Left lung (tissue), 14 donors: ENCODE measurements at places on chromosomes 6 and 20. TPM values are rescaled to one million over a fixed set of nuclear protein-coding genes. Genes with fewer than 3 reads are reported as not detected.

DXO gene
- 25.3 TPM for polyA plus RNA-seq

HLA-DOB gene
- polyA plus RNA-seq = 0.60 TPM

IL17A gene
- not detected for polyA plus RNA-seq

GSTA3 gene
- 1.0 TPM for polyA plus RNA-seq

SMLR1 gene
- 0.21 TPM for polyA plus RNA-seq

NCOA6 gene
- 44.2 TPM for polyA plus RNA-seq

OTOR gene
- not detected for polyA plus RNA-seq

MEI4 gene
- polyA plus RNA-seq = 0.10 TPM

RANBP9 gene
- polyA plus RNA-seq = 48.0 TPM

TFAP2D gene
- polyA plus RNA-seq = not detected

CFB gene
- polyA plus RNA-seq = 2.7 TPM

- DNase-seq = no peak
Measured at GRCh38 chr6:68012822-68013221, 622.3 kb upstream of the ADGRB3 start.

- DNase-seq = no peak
Measured at GRCh38 chr20:51695574-51696303, 72.5 kb downstream of the ATP9A start.

GRCh38 chr6:145809785-145810184 lies 4.8 kb downstream of the FBXO30 start:
- DNase-seq = no peak

DNA sequence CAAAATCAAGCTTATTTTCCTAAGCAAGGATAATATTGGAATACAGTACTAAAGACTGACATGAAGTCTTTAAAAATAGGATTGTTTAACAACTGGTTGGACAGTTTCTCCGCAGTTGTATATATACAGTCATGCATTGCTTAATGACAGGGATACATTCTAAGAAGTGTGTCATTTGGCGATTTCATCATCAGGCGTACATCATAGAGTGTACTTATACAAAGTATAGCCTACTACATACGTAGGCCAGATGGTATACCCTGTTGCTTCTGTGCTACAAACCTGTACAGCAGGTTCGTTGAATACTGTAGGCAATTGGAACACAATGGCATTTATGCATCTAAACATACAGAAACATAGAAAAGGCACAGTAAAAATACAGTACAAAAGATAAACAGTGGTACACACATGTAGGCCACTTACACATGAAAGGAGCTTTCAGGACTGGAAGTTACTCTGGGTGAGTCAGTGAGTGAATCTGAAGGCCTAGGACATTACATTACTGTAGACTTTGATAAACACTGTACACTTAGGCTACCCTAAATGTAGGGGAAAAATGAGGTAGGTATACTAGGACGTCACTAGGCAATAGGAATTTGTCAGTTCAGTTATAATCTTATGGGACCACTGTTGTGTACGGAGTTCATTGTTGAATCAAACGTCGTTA lies 20.1 kb downstream of the HECA start:
- no peak for DNase-seq

DNA sequence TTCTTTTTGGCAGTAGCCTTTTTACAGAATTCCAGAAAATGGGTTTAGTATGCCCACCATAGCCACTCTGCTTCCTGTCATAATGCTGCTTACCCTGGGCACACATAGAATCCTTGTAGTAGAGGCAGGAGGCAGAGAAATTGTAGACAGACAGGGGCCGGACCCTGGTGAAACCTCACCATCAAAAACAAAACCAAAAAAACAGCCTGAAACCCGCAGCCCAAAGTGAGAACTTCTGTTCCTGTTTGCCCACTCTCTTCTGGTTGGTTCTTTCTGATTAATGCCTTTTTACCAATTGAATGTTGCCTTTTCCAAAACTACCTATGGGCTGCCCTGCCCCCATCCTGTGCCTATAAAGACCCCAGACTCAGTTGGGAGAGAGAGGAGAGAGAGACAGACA lies 188.2 kb downstream of the CDKAL1 start:
- no peak for DNase-seq

GRCh38 chr6:33211136-33211535 lies 2.8 kb downstream of the RING1 start:
- DNase-seq = no peak

GRCh38 chr6:85403331-85404015 lies 46.4 kb upstream of the NT5E start:
- no peak for DNase-seq

DNA sequence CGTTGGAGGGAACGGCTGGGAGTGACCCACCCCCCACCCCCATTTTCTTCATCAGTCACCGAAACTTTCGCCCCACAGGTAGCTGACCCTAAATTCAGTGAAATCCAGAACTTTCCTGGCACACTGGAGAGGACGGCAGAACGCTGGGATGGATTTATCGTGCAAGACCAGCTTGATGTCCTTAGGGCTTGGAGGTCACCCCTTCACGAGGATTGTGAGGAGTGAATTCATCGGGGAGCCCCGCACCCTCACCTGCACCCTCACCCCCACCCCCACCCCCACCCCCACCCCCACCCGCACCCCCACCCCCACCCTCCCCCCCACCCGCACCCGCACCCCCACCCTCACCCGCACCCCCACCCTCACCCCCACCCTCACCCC lies 13.3 kb upstream of the TCFL5 start:
- DNase-seq = no peak

DNA sequence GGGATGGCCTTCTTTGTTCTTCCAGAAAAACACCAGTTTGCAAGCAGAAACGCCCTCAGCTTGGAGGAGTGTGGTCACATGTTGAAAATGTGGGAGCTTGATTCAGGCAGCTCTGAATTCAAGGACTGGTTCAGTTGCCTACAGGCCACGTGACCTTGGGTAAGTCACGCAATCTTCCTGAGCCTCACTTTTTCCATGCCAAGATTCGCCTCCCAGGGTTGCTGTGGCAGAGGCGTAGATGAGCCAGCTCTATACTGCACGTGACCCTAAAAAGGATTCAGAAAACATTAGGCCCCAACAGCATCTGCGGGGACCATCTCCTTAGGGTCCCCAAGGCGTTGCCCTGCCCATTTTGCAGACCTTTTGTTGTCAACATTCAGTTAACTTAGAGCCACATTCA lies 112.0 kb upstream of the SNX9 start:
- DNase-seq = no peak

GRCh38 chr20:46704714-46705377 lies 4.6 kb upstream of the SLC2A10 start:
- no peak for DNase-seq

GRCh38 chr6:54786154-54786553 lies 60.4 kb upstream of the FAM83B start:
- DNase-seq = no peak

DNA sequence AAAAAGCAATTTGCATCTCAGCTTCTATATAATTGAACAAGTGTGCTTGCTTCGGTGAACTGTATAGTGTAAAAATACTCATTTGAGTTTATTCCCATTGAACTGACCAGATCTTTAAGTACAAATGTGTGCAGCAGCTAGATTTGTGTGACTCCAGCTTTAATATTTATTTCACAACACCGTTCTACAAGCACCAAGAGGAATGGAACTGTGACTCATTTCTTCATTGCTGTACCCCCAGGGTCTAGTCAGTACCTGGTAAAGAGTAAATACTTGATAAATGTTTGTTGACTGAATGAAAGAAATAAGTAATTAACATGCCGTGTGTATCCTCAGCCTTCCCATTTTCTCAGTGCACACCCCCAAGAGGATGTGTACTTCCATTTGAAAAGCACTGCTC lies 464.8 kb downstream of the CBLN4 start:
- DNase-seq = no peak

GRCh38 chr6:7579851-7580250 lies 10.1 kb upstream of the SNRNP48 start:
- no peak for DNase-seq

- no peak for DNase-seq
Measured at GRCh38 chr20:59446376-59446775, 146.0 kb downstream of the EDN3 start.

DNA sequence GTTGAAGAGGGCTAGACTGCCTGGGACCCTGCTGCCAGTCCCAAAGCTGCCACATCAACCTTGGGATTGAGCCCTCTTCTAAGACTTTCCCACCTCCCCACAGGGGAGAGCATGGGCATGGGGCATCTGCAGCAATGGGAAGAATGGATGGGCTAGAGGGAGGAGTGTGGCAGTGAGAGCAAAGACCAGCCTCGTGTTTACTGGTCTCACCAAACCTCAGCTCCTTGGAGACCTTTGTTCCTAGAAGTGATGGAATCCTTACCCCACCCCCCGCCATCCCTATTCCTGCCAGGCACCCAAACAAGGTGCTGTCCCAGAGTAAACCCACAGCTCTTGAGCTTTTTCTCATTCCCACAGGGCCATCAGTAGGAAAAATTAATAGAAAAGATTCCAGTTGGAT lies 20.0 kb upstream of the ARMC12 start:
- no peak for DNase-seq
